ENCODE measurements at places on chromosomes 5 and 9.

DNA sequence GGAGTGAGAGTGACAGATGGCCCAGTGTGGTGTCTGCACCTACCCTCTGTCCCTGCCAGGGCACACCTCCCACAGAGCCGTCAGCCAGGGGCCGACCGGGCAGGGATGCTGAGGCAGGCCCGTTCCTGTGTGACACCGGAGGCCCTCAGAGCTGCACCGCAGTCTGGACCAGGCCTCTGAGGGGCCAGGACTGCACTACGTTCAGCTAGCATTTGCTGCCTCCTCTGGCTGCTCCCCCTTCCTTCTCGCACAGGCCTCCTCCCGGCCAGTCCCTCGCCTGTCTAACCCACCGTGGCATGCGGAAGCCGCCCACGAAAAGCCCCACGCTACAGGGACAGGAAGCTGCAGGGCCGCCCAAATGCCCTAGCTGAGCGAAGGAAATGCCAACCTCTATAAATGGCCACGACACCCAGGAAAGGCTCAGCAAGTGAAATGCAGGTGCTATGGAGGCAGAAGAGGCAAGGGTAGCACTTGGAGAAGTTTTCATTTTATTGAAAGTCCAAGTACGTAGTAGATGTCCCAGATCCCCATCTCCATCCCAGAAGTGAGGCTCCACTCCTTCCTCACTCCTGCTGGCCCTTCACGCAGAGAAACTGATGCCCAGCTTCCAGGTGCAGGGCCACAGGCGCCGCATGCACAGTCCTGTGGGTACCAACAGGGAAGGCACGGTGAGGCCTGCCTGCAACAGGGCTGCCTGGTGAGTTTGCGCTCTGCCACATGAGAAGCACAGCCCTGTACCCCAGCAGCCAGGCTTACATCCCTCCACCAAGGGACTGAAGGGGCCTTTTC is 38.7 kb downstream of the MAPK9 start:
- no peak for DNase-seq

DNA sequence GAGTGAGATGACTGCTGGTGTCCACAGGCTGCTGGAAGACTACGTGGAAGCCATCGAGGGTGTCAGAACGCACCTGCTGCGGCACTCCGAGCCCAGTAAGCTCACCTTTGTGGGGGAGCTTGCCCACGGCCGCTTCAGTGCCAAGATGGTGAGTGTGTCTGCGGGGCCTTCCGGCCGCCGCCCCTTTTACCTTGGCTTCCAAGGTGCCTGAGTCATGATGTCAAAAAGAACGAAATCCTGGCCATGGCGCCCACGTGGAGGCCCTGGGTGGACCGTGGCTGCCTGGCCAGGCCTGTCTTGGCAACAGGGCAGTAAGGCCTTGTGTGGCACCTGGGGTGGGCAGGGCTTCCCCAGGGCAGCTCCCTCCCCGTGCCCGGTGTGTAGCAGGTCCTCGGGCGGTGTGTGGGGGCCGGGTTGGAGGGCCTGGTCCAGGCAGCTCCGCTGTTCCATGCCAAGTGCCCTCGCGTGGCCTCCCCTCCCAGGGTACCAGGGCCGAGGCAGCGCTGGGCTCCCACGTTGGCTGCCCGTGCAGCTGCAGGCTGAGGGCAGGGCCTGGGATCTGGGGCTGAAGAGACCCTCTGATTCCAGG is 7.8 kb downstream of the DPP7 start:
- no peak for DNase-seq

DNA sequence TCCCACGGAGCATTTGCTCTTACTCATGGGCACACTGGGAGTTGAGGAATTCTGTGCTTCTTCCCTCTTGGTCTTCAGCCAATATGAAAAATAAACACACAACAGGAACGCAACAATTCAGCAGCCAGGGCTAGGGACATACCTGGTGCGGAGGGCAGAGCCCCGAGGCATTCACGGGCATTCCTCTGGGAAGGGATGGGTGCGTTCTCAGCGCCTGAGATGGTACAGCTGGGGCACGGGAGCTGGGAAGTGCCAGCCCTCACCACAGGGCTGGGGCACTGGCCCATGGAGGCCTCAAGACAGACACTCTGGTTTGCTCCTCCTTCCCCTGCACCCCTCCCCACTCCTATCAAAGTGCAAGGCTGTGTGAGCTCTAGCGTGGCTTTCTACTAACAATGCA is 2.1 kb downstream of the SLC6A3 start:
- DNase-seq: no peak

GRCh38 chr5:140328036-140328764 is 18.2 kb downstream of the HBEGF start:
- DNase-seq: no peak

DNA sequence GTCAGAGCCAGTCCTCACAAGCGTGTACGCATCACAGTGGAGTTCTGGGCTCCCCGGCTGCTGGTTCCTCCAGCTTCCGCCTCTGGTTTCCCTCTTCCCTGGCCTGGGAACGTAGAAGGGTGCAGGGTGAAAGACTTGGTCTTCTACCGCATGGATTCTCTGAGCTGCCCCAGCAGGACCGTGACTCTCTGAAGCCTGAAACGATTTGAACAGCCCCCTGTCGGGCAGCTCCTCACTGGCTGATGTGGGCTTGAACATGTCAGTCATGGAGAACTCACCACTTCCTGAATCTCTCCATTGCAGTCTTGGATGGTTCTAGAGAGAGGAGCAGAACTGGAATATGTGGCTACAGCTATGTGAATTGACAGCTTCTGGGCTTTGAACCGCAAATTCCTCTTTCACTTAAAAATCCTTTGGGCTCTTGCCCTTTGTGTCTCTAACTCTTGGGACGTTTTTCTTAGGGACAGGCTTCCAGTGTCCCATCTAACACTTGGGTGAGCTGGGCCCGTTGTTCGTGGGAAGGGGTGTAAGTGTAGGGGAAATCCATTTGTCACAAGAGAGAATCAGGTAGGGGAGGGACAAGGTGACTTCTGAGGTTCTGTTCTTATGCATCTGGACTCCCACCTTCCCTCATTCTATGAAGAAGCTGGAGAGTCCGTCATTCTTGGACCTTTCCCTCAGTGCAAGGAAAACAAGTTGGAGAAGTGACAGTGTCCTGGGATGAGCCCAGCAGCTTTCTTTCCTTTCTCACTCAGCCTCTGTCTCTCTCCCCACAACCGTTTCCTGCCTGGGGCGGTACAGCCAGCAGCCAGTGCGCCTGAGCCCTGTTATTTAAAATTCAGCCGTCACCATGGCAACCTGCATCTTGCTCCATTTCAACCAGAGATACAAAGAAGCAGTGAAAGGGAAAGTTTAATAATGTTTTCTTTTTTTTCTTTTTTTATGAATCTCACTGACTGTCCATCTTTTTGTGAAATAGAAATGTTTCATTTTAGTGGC is 84.7 kb downstream of the PTTG1 start:
- DNase-seq: peak; percentile 90

- no peak for DNase-seq
Measured at GRCh38 chr5:8628521-8628920, 759.6 kb downstream of the MTRR start.

DNA sequence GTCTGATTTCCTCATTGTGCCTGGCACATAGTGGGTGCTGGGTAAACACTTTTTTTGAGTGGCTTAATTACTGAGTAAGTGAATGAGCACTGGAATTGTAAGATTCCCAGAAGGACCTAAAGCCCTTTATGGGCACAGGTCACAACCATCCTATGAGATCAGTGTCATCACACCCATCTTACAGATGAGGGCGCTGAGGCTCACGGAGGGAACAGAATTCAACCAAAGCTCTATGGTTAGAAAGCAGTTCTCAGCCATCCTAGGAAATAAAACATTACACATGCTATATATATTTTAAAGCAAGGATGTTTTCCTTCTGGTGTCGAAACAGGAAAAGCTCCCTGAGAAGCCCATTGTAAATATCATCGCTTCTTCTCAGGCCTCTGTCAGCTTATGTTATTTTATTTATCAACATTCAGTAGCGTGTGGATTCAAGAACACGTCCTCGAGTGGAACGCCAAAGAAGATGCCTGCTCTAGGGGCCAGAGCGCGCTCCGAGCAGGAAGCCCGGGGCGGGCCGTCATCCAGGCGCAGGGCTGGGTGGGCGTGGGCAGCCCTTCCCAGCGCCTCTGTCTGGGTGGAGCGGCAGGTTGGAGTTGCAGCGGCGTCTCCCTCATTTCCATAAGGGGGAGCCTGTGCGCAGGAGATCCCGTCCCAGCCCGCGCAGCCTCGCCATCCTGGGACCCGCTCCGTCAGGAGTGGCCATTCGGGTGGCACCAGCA is 155.8 kb upstream of the SMIM23 start:
- DNase-seq: no peak

GRCh38 chr9:129204840-129205239 is 26.8 kb upstream of the IER5L start:
- DNase-seq: no peak

- DNase-seq: no peak
Measured at GRCh38 chr9:91048749-91049148, 247.1 kb downstream of the SYK start.

- DNase-seq: no peak
Measured at GRCh38 chr9:117284414-117284813, 130.4 kb downstream of the ASTN2 start.

- no peak for DNase-seq
Measured at GRCh38 chr5:73369278-73369677, 79.3 kb downstream of the FOXD1 start.

DNA sequence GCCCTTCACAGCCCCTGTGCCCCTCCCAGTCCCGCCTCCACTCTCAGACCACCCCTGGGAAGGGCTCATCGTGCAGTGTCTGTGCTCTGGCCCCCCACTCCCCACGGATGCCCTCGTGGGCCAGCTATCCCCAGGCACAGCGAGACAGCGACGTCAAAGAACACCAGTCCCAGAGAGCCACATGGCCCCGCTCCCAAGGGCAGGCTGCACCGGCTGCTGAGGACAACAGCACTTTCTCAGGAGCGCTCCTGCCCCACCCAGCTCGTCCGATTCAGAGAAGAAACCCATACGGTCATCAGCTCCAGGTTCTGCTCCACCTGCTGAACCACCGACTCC is 4.8 kb upstream of the SNAPC4 start:
- DNase-seq: no peak

GRCh38 chr5:169494383-169494935 is 89.1 kb upstream of the SPDL1 start:
- no peak for DNase-seq

- DNase-seq: no peak
Measured at GRCh38 chr5:589588-589987, 22.6 kb upstream of the CEP72 start.

- DNase-seq: no peak
Measured at GRCh38 chr5:141973871-141974595, 5.1 kb downstream of the RNF14 start.

GRCh38 chr5:97097326-97098230 is 44.8 kb downstream of the LIX1 start:
- DNase-seq: no peak

DNA sequence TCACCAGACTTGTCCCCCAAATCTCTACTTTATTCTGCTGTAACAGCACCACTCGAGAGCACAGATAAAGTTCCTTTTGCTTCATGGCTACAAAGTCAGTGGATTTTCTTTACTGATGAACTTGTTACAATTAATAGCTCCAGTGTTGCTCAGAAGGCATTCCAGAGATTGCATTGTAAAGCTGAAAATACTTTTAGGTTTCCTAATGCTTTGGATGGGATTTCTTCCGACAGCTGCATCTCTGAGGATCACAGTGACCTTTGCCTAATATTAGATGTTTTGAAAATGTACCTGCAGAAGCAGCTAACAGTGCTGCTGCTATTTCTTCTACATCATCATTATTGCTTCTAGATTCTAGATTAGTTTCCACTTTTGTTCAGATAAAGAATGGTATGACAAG is 58.8 kb upstream of the TMEM171 start:
- no peak for DNase-seq

DNA sequence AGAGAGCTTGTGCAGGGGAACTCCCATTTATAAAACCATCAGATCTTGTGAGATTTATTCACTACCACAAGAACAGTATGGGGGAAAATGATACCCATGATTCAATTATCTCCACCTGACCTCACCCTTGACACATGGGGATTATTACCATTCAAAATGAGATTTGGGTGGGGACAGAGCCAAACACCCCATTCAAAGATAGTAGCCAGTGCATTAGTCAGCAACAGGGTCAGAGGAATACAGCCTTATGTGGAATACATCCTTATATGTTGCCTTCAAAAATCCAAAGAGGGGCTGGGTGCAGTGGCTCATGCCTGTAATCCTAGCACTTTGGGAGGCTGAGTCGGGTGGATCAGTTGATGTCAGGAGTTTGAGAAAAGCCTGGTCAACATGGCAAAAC is 563.2 kb downstream of the CCDC171 start:
- no peak for DNase-seq

GRCh38 chr9:131545786-131546335 is 538 bp downstream of the PRRT1B start:
- no peak for DNase-seq

- DNase-seq: peak; percentile 58
Measured at GRCh38 chr9:131578731-131579504, 33.6 kb downstream of the PRRT1B start.

DNA sequence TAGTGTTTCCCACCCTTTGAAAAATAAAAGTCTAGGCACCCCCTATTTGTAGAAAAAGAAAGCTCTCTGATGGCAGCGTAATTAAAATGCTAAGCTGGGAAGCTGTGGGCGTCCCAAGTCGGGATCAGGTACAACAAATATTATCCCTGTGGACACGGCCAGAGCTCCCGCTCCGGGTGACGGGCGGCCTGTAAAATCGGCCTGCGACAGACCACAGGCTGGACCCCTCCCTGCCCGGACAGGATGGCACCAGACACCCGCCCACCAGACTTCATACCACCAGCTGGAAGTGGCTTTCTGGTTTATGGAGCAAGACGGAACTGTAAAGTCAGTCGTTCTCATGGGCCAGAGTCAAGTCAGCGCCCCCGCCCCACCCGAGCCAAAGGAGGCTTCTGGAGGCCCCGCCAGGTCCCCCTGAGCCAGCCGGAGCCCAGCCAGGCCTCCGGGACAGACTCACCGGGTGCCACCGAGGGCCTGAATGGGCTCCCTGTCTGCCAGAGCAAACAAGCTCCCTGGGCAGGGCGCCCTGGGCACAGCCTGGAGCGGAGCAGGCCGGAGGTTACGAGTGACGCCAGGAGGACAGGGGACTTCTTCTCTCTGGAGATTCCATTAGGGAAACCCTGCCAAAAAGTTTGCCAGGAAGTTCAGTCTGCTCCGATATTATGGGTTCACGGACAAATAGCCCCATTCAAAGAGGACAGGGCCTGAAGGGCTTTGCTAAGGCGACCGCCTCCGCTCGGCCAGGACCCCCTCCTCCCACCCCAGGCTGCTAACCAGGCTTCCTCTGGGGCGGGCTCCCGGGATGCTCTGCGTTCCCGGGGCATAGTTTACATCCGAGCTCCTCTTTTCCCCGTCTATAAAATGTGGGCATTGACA is 173.7 kb downstream of the ERCC6L2 start:
- DNase-seq: no peak

DNA sequence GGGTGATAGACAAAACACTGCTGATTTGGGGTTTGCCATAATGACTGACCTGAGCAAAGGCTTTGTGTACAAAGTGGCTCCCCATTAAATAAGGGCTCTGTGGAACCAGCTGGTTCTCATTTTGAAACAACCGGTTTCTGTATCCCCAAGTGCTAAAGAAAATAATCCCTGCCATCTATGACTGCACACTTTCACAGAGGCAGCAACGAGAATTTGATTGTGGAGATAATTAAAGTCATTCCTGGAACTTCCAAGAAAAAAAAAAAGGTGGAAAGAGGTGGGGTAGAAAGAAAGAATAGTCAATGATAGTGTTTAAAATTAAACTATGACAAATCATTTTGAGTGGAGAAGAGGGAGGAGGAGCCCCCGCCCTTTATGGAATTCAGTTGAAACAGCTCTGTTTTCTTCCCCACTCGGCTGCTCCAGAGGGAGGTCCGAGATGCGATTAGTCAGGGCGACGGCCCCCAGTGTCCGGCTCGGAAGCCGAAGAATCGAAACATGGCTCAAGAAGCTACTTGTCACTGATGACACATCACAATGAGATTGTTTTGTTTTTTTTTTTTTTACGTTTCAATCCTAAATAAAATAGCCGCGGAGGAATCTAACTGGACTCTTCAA is 38.4 kb downstream of the EBF1 start:
- DNase-seq: no peak
